ENCODE measurements at places on chromosomes 5 and 9.

DNA sequence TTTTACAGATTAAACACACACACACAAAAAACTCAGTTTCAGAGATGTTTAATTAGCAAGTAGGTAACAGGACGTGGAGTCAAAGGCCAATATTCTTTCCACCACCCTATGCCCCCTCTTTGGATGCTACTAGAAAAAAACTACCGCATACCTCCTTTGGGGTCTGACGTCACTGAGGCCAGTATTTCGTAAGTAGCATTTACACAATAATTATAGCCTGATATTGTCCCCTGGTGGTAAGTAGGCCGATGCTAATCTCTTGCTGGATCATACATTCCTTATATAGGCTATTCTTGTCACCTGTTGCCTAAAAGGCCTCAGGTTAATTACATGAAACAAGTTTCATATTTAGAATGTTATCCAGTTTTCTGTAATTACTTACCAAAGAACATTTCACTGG lies 21.0 kb upstream of the SMARCA2 start:
- DNase-seq, result no peak

DNA sequence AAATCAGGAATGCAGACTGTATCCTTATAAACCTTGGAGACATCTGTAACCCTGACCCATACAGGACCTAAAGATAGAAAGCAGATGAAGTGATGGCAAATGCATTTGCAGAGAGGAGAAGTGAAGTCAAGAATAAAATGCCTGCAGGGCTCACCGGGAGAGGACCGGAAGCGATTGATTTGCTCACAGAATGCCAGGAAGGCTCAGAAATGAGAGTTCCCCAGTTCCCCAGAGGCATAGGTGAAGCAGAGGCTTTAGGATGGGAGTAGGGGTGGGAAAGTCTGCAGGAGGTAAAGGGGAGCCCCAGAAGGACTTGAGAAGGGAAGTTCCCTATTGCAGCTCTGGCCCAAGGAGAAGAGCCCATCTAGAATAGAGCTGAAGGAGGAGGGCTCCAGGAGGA lies 63.9 kb upstream of the TNFAIP8 start:
- no peak for DNase-seq

DNA sequence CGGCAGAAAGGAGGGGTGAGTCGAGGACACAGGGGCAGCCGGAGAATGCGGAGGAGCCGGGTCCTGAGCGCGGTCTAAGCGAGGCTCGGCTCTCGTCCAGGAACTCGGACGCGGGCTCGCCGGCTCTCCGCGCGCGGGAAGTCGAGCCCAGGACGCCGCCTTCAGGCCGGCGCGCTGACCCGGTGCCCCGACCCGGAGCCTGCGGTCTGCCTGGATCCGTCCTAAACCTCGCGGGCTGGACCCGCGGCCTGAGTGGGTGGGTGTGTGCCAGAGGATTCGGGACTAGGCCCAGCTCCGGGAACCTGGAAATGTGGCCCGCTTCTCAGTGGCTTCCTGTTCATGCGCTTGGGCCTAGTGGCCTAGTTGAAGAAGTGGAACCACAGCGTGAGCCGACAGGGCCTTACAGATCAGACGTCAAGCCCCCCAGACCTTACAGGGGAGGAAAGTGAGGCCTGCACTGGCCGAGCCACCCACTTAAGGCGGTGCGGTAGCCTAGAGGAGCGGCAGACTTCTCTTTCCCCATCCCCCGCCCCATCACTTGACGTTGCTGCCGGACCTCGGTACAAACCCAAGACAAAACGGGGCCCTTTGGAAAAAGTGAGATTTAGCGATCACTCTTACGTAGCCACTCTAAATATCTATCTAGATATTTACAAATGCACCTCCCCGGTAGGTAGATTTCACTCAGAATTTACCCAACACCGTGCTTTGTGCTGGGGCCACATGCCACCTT lies 1.2 kb downstream of the CDKN2B-AS1 start:
- DNase-seq, result peak; percentile 26

- DNase-seq, result peak; percentile 61
These were observed 705 bp downstream of the PWWP2A start for GRCh38 chr5:160118349-160119141.

DNA sequence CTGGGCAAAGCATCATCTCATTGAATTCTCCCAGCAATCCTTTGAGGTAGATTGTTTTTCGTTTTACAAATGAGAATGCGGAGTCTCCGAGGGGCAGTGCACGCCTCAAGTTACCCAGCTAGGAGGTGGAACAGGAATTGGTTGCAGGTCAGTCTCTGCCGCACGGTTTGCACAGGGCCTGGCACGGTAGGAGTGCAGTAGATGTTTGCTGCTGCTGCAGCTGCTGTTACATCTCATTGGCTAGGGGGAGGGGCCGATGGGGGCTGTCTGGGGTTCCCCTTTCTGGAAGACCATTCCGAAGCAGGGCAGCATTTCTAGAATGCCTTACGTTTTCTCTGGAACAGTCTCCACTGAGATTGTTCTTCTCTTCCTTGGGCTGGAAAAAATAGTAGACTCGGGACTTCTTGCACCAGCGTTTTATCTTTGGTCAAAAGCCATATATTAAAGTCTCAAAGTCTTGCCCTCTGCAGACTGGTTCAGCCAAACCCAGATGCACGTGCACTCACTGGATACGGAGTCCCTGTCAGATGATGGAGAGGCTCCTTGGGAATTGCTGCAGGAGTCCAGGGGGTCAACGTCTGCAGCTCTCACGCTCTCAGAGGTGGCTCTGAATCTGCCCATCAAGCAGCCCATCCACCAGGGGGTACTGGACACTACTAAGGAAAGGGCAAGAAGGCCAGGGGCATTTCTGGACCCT lies 1.2 kb downstream of the USP20 start:
- peak; percentile 5 for DNase-seq

DNA sequence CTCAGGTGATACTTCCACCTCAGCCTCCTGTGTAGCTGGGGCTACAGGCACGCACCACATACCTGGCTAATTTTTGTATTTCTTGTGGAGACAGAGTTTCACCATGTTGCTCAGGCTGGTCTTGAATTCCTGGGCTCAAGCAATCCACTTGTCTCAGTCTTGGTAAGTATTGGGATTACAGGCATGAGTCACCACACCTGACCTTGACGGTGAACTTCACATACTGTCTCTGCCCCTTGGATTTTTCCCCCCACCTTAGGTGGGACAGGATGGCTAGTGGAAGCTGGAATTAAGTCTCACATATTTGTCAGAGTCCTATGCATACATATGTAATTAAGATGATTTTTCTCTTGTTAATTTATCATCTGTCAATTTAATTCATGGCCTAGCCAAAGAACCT lies 20.9 kb upstream of the RFK start:
- DNase-seq, result no peak

GRCh38 chr9:76643399-76644117 lies 120.7 kb upstream of the PCA3 start:
- DNase-seq, result no peak

- no peak for DNase-seq
These were observed 2.8 kb upstream of the PRDM12 start for GRCh38 chr9:130661451-130662098.

DNA sequence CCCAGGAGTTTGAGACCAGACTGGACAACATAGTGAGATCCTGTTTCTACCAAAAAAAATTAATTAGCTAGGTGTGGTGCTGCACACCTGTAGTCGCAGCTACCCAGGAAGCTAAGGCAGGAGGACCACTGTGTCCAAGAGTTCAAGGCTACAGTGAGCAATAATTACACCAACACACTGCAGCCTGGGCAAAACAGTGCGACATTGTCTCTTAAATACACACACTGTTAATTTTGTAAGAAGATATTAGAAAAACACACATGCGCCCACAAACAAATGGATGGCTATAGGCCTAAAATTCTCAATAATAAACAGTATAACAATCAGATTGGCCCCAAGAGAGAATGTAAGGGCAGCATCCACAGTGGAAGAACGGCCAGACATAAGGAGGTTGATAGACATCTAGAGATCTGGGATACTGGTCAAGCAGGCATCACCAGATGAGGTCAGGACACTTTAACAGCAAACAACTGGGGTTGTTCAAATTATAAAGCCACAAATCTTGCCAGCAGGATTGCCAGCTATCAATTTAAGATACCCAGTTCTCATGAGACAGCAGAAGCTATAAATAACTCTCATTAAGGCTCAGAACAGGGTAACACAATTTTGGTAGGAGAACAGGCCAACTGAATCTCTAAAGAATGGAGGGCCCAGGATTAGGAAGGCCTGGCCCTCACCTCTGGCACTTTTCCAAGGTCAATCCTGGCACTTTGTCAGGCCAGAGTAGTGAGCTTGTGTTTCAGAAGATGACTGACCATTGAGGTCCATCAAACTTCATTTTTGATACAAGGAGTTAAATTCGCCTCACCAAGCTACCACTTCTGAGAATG lies 29.5 kb downstream of the GOLPH3 start:
- no peak for DNase-seq

DNA sequence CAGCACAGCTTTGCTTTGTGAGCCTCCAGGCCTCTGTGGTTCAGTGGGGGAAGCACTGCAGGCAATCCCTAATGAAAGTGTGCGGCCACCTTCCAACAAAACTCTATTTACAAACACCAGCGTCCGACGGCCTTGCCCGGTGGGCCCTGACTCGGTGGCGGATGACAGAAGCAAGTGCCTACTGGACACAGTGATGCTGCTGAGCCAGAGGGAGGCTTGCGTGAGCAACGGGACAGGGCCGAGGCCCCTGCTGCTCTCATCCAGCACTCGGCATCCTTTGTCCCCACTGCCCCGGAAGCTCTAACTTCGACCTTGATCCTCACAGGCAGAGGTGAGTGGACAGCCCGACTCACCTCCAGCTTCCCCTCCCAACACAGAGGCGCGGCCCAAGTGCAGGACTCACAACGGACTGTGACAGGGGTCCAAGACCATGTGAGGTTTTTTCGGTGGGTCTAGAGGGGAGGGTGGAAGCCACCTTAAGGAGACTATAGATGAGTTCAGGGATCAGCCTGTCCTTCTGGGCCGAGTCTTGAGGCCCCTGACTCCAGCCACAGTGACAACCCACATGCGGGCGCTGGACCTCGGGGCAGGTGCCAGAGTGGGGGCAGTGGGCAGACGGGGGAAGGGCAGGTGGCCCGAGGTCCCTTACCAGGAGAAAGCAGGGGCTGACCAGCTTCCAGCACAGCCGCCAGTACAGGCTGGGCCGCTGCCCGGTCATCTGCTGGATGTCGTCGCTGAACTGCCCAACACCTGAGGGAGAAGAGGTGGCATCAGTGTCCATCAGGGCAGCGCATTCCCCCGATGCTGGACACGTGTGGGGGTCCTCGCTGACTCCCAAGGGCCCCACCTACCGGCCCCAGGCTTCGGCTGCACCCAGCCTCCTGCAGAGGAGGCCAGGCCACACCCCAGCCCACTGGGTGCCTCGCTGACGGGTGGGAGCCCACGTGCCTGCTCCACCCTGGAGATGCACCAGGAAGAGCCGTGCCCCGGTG lies 39.4 kb downstream of the SLC6A3 start:
- no peak for DNase-seq

GRCh38 chr5:159091065-159091464 lies 8.7 kb downstream of the EBF1 start:
- no peak for DNase-seq

DNA sequence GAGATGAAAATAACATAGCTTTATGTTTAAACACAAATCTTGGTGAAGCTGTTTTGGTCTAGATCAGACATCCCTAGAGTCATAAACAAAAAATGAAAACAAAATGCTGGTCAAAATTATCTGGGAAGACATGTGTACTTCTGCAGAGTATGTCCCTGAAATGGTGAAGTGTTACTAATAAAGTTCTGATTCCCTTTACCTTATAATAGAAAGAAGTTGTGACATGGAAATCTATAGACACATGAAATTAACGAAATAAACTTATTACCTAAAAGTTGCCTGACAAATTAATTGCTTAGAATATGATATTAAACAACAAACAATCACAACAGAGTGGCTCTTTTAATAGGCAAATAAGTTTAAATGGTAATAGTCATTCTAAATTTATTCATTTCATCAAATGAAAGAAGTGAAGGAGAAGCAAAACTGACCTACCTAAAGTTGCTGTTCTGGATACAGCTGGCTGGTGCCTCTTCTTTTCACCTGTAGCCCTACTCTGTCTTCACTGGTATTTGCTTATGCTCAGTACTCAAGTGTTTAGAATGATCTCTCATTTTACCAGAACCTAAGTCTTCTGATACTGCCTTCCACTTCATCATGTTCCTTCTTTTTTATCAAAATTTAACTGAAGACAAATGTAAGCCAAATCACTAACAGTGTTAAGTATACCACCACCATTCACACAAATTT lies 38.8 kb downstream of the FNIP1 start:
- DNase-seq, result no peak

DNA sequence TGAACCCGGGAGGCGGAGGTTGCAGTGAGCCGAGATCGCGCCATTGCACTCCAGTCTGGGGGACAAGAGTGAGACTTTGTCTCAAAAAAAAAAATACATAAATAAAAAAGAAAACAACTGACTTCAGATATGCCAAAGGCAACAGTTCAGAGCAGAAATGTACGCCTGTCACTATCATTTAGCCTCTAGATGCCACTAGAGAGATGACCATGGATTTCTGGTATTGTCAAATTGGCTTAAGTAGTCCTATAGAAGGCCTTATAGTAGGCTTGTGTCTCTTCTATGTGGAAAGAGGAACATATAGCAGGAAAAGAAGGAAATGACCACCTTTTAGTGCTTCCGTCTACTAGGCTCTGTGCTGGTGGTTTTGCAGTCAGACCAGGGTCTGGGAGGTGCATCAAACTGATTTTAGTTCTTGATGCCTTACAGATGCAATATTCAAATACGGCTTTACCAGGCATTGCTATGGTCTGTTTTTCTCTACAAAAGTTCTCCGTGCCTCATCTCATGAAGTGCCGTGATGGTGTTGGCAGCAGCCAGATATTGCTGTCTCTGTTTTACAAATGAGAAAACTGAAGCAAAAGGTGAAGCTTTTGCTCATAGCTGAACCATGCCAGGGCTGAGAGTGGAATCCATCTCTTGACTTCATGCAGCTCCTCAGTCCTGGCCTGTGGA lies 17.2 kb downstream of the AGXT2 start:
- no peak for DNase-seq

- DNase-seq, result peak; percentile 22
These were observed 145.5 kb upstream of the SLC24A2 start for GRCh38 chr9:19934301-19934871.

DNA sequence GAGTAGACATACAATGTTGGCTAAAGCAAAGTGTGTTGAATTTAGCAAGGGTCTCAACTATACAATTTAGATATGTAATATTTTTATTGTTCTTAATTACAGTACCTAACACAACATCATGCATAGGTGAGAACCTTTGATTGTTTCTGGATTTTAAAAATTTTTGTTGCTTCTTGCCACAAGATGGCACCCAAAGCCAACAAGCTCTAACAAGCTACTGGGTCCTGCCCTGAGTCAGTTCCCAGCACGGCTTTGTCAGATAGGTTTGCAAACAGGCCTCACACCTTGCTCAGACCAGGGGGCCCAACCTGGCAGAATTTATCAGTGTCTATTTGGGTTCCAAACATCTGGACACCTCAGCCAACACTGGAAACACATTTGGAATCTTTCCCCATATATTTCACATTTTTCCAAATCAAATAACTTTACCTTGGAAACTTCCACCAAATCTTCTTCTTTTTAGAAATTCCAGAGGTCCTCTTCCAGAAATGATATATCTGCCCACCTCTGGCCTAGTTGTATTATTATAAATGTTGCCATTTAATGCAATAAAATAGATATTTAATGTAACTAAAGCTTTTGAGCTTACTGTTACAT lies 49.5 kb upstream of the EGFLAM start:
- DNase-seq, result peak; percentile 53

Data from head of caudate nucleus (tissue), 42 donors.